ENCODE measurements at places on chromosomes 1 and 21.

DNA sequence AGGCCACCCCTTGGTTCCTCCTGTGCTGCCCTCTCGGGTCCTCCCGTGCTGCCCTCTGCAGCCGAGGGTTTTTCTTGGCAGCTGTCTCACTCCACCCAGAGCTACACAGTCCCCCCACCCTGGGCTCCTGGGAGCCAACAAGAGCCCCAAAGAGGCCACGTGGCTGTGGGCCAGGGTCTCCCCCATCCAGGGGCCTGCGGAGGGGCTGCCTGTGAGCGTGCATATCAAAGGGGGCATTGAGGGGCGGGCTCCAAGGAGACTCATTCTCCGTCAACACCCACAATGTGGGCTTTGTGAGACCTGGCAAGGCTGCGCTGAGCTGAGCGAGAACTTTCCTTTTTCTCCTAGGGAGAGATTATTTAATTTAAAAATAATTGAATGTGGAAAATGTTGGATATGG is 108.7 kb upstream of the ARHGEF16 start:
- no peak for DNase-seq

GRCh38 chr1:234782105-234782751 is 172.2 kb upstream of the IRF2BP2 start:
- DNase-seq, result no peak

- no peak for DNase-seq
Observed at GRCh38 chr1:108819878-108820277, 37.0 kb downstream of the AKNAD1 start.

DNA sequence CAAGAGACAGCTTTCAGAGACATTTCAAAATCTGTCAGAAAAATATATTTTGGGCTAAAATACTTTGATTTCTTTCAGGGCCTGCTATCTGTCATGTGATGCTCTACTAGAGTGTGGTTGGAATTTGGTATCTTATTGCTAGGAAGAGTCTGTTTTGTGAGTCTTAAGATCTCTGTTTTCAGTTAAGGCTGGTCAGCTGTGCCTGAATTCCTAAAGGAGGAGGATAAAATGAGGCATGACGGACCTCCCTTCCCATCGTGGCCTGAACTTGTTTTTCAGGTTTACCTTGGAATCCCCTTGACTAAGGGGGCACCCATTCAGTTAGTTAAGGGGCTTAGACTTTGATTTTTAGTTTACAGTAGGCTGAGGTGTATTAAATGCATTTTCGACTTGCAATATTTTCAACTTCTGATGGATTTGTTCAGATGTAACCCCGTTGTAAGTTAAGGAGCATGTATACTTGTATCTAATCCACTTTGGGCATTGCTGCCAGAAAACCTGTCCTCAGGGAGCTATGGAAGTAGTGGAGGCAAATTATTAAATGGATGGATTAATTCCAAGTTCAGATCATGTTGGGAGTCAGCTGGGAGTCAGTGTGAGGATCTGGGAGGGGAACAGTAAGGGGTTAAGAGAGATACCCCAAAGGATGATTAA is 18.3 kb downstream of the CAPN2 start:
- DNase-seq, result no peak

DNA sequence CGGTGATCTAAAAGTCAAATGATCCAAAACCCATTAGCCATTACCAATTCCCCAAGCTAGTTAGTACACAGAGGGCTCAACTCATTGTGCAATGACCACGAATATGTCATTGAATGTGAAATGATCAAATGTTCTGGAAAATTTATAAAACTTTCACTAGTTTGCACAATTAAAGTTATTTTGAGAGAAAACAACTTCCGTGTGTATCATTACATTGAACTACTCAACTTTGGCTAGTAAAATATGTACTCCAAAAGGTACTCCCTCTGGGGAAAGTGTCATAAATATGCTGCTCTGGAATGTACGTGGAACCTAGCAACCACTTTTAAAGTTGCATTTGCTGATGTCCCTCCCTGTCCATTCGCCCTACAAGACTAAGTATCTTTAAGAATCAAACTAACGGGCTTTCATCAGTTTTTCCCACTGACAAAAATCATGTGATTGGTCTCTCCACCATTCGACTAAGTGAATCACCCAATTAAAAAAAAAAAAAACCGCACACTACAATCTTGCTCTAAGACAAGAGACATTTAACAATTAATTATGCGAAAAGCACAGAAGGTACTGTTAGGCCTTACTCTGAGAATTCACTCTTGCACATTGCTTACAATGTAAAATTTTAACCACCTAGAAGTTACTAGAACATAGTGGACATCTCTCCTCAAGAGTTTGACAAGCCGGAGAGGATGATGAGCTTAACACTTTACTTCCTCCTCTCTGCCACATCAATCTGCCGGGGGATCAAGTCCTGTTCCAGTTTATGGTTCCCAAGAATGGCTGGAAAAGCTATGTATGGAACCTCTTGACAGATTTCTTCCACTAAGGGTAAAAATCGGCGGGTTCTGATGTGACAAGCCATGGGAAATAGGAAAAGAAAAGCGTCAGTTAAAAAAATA is 1.2 kb downstream of the ACBD3 start:
- no peak for DNase-seq

DNA sequence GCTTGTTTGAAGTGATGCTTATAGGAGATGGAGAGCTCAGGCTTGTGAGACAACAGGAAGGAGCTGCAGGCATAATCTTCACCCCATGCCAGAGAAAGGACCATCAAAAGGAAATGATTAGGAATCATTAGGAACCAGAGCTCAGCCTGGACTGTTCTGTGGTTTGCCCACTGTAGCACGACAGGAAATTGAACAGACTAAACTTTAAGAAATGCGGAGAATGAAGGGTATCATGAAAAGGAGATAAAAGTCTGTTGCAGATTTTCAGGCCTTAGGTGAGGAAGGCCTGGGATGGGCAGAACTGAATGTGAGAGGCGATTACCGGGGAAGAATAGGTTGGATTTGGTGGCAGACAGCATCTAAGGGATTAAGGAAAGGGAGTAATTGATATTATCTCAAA is 292.0 kb upstream of the PLXNA2 start:
- DNase-seq, result no peak

GRCh38 chr1:30721812-30722537 is 1.4 kb downstream of the MATN1 start:
- DNase-seq, result no peak

GRCh38 chr21:26130249-26130881 is 40.2 kb downstream of the APP start:
- no peak for DNase-seq

- no peak for DNase-seq
Observed at GRCh38 chr1:148385371-148386030, 97.6 kb downstream of the PPIAL4G start.

DNA sequence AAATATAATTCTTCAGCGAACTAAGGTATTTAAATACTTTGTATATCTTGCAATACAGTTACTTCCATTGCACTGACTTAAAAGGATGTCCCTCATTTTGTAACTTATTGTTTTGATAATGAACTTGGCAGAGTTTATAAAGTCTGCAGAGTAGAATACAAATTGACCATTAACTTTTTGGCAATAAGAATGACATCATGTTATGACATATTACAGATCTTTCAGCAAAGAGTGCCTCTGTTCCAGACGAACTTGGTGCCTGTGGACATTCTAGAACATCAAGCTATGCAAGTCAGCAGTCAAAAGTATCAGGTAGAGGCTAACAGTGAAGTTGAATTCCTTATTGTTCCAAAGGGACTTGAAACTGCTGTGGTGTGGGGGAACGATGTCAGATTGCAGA is 32.9 kb downstream of the HENMT1 start:
- no peak for DNase-seq

- no peak for DNase-seq
Observed at GRCh38 chr1:192600275-192600674, 24.7 kb downstream of the RGS1 start.

DNA sequence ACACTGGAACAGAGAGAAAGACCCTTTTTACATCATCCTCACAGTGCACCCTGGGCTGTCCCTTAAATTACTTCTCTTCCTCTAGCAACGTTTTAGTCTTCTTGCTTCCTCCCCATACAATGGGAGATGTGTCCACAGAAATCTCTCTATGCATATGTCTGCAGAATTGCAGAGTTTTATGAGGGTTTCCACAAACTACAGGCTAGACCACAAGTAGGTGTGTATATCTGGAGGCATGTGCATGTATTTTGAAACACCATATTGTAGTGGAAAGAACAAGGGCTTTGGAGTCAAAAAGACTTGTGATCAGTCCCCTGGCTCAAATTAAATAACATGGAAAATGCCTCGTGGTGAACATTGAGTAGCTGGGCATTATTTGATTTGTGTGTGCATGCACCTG is 121.3 kb upstream of the IPO9 start:
- DNase-seq, result no peak

DNA sequence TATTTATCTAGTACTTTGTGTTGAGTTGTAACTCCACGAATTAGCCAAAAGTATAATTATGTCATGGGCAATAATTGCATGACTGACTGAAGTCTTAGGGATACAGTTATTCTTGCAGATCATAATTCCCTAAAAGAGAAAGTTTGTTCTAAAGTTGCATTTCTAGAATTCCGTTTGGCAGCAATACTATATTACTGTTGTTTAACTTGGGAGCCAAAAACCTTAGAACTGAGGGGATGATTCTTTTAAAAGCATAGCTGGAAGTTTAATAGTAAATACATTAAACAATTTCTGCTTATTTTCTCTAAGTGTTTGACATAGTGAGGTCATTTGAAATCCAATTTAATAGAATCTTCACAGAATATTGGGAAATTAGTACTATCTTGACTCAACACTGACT is 356.4 kb upstream of the ADAMTS5 start:
- no peak for DNase-seq

DNA sequence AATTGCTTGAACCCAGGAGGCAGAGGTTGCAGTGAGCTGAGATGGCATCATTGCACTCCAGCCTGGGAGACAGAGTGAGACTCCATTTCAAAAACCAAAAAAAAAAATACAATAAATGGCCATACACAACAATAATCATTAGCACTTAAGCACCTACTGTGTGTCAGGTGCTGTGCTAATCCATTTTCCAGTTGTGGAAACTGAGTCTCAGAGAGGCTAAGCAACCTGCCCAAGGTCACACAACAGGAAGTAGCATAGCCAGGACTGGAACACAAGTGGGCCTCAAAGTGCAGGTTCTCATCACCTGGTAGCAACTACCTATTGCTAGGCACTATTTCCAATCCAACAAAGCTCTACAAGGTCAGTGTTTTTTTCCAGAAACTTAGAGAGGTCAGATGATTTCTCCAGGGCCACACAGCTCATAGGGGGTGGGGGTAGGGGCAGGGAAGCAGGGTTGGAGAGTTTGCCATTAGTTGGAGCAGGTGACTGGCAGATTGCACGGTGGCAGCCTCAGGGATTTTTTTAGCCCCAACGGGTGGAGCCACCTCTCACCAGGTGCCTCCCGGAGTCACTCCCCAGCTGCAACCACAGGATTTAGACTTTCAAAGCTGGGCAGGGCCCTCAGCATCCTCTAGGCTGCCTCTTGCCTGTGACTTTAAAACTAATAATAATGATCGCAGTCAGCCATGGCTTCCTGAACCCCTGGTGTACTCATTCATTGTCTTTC is 52.5 kb upstream of the ID3 start:
- no peak for DNase-seq

DNA sequence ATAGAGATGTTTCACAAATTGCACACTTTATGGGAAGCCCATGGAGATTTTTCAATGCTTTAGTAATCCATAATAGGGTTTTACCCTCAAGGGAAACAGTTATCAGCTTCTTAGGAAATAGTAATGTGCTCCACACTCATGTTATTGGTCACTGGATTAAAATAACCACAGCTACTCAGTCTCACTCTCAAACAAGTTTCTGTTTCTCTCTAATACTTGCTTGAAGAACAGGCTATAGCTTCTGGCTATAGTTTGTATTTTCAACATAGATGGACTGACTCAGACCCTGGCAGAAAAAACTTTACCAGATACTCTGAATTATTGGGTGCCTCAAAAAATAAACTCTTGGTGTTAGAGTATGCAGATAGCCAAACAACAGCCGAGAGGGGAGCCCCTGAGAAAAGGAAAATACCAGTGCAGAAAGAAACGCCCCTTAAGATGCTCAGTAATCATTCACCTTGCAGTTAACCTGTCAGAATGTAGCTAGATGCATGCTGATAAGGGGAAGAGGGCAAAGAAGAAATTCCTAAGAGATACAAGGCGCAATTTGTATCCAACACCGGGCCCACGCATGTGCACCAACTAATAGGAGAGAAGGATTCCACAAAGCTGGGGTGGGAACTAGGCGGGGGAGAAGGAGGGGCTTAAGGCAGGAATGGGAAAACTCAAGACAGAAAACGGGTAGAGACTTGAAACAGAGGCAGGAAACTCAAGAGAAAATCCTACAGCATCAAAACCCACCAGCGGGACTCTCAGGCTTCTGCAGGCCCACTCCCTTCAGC is 30.4 kb upstream of the PDE4B start:
- DNase-seq, result no peak

- DNase-seq, result no peak
Observed at GRCh38 chr1:16967095-16967575, 13.3 kb downstream of the MFAP2 start.

GRCh38 chr1:237736372-237737029 is 154.2 kb downstream of the ZP4 start:
- no peak for DNase-seq

DNA sequence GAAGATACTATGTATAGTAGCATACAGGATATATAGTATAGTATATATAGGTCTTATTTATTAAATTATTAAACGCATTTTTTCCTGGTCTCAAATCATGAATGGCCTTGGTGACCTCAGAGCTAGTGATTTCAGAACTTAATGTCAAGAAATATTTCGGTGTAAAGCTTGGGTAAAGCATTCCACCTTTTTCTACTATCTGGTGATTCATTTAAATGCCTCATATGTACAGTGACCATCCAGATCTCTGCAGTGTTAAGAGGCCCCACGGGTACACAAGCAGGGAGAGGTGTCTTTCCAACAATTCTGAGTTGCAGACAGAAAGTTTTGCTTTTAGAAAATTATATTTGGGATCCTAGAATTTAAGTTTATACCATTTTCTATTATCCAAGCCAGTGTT is 626.5 kb downstream of the PTPRC start:
- DNase-seq, result no peak

DNA sequence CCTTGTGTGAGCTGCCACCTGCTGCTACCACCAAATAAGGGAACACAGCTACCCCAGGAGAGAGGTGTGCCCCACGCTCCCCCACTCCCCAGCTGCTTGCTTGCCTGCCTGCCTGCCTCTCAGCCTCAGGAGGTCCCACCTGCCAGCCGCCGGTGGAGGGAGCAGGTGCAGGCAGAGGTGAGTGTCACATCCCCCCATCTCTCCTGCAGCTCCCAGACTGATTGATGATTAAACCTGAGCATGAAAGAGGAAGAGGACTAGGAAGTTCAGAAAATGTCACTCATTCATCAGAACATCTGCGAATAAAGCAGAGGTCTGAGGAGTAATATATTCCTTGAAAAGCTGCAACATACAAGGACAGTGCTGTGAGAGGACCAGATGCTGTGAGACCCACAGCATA is 58.6 kb upstream of the HIVEP3 start:
- DNase-seq, result no peak
